ENCODE measurements at places on chromosomes 1 and 21. TPM values are rescaled to one million over a fixed set of nuclear protein-coding genes. Genes with fewer than 3 reads are reported as not detected.

Gene ETV3
- 19.9 TPM for total RNA-seq

Gene CHRM3
- total RNA-seq = under 0.01 TPM

Gene LRRN2
- total RNA-seq = not detected

Gene RAB7B
- under 0.01 TPM for total RNA-seq

Gene HNRNPU
- 236 TPM for total RNA-seq
